ENCODE measurements at places on chromosomes 16 and 17.

DNA sequence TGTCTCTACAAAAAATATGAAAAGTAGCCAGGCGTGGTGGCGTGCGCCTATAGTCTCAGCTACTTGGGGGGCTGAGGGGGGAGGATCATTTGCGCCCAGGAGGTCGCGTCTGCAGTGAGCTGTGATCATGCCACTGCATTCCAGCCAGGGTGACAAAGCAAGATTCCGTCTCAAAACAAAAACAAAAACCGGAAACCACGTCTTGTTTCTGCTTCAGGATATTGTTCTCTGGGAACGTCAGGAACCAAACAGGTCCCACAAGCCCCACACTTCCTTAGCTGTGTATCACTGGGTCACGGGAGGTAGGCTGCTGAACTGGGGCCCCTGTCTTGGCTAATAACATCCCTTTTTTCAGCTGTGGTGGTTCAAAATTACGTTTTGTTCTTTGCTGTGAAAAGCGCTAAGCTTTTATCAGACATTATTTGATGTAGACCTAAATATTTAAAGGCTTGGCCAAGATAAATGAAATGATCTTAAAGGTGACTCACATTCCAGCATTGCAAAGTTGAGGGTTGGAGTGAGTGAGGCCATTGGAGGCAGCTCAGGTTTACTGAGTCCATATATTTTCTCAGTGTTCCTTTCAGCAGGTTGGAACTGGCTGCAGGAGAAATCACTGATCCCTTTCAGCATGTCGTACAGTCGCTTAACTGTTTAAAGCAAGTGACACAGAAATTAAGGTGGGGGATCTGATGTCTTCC lies 16.4 kb upstream of the SEC14L1 start:
- DNase-seq = peak; percentile 98

- no peak for DNase-seq
Measured at GRCh38 chr16:56936950-56937349, 5.0 kb downstream of the HERPUD1 start.

GRCh38 chr16:1150511-1150982 lies 2.4 kb upstream of the CACNA1H start:
- DNase-seq = no peak

DNA sequence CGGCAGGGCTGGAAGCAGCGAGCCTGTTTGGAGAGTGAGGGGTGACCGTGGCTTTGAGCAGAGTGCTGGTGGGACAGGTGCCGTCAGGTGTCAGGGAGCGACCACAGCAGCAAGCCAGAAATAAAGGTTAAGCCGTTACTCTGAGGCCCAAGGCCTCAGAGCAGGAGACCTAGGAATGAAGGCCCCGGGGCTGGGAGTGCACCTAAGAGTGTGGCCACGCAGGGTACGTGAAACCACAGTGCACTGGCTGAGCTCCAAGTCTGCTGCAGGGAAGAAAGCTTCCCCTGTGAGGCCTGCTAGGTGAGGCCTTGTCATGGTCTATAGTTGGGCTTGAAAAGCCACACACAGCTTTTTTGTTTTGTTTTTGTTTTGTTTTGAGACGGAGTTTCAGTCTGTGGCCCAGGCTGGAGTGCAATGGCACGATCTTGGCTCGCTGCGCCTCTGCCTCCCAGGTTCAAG lies 8.7 kb downstream of the CLUAP1 start:
- no peak for DNase-seq

GRCh38 chr17:79849953-79850352 lies 10.7 kb upstream of the CBX4 start:
- no peak for DNase-seq

DNA sequence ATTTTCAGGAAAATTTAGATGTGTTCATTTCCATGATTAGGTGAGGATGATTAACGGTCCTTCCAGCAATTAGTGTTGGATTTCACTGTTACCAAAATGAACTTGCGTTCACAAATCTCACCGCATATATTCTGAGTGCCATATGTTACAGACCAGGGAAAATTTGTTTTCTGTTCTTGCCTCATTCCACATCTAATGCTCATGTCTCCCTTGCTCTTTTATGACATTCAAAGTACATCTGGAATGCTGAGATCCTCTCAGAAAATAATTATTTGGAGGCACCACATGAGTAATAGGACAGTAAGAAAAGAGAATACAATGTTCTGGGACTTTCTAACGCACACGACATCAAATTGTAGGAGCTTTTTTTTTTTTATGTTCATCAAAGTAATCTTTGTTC lies 406.5 kb downstream of the SHISA9 start:
- DNase-seq = no peak

GRCh38 chr17:16407911-16408588 lies 7.3 kb upstream of the TRPV2 start:
- DNase-seq = peak; percentile 63

DNA sequence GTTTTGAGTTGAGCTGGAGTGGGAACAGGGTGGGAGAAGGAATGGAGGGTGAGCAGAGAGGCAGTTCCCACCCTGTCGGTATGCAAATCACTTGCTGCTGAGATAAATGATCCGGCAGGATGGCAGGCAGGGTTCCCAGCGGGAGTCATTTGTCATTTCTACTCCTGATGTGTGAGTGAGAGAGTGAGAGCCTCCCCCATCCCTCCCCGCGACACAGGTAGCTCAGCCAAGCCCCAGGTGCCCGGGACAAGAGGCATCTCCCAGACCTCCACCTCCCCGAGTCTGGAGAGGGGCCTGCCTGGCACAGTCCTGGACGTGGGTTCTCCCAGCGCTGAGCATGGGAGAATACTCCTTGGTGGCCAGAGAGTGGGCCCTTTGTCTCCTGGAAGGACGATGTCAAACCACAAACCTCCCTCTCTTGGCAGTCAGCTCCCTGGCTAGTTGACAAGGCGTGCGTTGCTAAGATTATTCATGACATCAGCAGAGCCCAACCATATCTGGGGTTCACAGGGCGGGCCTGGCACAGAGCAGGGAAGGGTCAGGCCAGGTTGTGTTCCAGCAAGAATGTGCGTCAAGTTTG lies 33.7 kb upstream of the TNRC6C start:
- DNase-seq = peak; percentile 85

DNA sequence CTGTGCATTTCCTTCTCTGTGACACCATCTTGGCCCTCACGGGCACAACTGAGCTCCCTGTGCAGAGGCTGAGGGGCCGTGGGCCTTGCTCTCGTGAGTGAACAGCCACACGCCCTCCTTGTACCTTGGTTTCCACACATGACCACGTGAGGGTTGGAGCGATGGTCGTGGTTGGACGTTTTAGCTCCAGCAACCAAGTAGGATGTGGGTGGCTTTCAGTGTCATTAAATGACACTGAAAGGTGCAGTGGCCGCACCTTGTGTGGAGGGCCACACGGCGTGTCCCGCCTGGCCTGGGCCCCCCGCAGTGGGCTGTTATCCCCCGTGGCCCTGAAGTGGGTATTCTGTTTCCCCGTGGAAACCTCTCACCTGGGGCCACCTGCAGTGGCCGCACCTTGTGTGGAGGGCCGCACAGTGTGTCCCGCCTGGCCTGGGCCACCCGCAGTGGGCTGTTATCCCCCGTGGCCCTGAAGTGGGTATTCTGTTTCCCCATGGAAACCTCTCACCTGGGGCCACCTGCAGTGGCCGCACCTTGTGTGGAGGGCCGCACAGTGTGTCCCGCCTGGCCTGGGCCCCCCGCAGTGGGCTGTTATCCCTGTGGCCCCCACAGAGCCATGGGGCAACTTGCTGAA lies 28.2 kb downstream of the ACSF3 start:
- DNase-seq = no peak
